ENCODE measurements at places on chromosomes 7 and 10. TPM values are rescaled to one million over a fixed set of nuclear protein-coding genes. Genes with fewer than 3 reads are reported as not detected.

- DNase-seq: no peak
Observed at GRCh38 chr10:123570898-123571515, 95.1 kb upstream of the GPR26 start.

GRCh38 chr7:92685136-92686042 is 95.2 kb upstream of the FAM133B start:
- no peak for DNase-seq

DNA sequence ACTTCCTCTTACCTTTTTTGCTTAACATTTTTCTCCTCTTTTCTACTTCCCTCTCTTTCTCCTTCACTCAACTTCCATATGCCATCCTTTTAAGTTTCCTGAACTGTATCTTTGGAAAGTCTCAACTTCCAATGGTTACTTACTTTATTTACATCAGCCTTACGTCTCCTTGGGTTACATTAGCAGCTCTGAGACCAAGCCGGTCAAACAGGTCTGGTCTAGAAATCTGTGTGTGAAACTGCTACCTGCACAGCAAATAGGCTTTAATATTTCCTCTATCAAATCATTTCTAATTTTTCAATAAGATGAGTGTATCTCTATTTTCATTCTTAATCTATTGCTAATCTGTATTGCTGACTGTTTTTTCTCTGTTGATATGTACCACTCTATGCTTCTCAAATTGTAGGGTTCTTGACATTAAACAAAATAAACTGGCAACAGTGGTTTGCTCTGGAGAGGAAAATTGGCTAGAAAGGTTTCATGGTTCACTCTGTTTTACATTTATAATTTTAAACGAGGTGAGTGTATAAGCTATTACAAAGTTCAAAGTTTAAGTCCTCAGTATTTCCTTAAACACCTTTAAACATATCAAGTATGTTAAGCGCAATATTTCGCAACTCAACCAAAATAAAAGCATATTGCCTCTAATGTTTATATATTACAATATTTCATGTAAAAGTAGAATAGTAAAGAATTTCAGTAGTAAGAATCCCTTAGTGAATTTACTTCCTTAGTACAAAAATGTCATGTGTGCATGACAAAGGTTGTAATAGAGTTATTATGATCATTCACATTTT is 3.6 kb upstream of the SEMA3C start:
- no peak for DNase-seq

GRCh38 chr7:143384148-143384547 is 3.0 kb downstream of the ZYX start:
- no peak for DNase-seq

- no peak for DNase-seq
Observed at GRCh38 chr7:142323706-142324105, 65.8 kb upstream of the PRSS58 start.

Gene C7orf33
- polyA plus RNA-seq: not detected

Gene H2BK1
- not detected for polyA plus RNA-seq

Gene PDK4
- polyA plus RNA-seq: 25.7 TPM

Gene FAM25G
- not detected for polyA plus RNA-seq

Gene ATOH7
- 0.18 TPM for polyA plus RNA-seq
